ENCODE measurements at places on chromosomes 13 and 19.

DNA sequence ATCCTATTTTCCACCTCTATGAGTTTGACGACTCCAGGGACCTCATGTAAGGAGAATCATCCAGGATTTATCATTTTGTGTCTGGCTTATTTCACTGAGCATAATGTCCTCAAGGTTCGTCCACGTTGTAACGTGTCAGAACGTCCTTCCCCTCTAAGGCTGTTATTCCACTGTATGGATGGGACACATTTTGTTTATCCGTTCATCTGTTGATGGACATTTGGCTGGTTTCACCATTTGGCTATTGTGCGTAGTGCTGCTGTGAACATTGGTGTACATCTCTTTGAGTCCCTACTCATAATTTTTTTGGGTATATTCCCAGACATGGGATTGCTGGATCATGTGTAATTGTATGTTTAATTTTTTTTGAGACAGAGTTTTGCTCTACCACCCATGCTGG is 21.5 kb downstream of the CRTC1 start:
- DNase-seq: no peak

DNA sequence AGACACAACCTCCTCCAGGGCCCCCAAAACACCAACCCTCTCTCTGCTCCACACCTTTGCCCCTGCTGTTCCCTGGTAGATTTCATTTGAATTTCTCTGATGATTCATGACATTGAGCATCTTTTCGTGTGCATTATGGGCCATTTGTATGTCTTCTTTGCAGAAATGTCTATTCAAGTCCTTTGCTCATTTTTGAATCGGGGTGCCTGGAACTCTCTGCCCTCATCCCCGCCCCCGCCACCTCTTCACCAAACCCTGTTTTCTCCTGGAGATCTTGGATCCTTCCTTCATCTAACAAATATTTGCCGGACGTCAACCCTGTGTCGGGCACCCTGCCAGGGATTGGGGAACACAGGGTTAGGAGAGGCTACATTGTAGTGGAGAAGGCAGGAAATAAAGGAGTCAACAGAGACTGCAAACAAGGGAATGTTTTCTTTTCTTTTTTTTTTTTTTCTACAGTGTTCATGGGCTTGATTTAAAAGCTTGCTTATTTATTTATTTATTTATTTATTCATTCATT is 25.5 kb upstream of the SLC1A5 start:
- no peak for DNase-seq

GRCh38 chr13:45807520-45808099 is 43.9 kb downstream of the SIAH3 start:
- DNase-seq: peak; percentile 47

DNA sequence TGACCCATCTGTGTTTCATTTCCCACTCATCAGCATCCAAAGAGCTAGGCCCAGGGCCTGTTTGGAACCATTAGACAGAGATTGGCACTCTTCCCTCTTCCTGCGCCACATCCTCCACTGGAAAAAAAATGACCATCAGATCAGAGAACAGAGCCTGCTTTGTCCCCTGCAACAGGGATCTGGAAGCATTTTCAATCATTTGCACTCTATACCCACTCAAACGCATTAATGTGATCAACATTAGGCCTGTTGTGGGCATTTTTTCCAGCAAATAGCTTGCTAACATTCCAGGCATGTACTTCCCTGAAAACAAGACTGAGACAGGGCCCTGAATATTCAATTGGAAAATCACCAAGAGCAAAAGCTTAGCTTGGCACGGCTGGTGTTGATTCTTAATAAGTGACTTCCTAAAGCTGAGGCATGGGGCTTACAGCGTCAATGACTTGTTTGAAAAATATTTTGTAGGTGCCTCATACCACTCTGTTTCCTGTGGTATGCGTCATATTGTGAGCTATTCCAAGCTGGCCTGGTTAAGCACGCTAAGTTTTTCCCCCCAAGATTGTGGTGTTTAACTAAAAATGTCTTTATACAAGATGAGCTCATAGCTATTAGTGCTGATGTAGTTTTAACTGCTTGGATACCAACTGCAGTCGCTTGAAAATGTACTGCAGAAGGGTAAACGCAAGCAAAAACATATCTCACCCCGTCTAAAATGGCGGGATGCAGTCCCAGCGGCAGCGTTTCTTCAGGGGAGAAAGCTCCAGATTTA is 404.4 kb downstream of the SPRY2 start:
- DNase-seq: no peak

DNA sequence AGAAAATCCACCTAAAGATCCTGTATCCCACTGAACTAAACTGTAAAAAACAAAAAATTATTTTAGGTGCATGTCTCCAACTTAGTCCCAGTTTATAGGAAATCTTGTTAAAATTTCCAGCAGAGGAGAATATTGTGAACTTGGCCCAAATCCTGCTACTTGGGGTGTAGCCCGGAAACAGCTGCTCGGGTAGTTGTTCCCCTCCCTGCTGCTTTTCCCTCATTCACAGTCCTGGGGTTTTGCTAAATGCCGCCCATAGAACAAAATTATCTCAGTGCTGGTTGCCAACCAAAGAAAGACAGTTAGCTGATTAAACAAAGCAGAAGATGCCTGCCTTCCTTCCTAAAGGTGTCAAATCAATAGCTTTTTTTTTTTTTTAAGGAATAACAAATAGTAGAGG is 330.5 kb upstream of the KLF12 start:
- no peak for DNase-seq

DNA sequence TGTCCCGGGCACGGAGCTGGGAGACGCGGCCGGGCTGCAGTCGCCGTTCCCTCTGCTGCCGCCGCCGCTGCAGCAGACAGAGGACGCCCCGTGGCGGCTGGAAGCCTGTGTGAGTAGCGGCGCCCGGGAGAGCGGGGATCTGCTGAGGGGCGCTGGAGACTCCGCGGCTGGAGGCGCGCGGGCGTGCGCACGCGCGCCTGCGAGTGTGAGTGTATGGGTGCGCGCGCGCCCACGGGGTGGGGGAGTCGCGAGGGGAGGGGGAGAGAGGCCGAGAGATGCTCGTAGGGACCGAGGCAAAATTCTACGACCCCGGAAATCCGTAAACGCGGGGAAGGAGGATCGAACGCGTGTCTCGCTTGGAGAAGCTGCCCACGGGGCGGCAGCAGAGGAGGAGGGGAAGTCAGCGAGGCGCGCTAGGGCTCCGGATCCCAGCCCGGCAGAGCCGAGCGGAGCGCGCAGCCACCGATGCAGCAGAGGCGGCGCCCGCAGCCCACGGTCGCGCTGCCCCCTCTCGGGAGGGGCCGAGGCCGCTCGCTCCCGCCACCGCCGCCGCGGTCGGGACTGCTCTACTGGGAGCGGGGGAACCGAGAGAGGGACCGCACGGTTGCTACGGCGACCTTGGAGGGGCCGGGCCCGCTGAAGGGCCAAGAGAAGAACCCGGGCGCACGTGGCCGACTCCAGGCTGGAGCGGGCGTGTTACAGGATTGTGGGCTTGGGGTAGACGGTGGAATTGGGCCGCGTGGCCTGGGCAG is at the start of gene ENOX1:
ENOX1 (minus strand) TSS at position 207 of the 752 bp plus-strand sequence.
- no peak for DNase-seq

GRCh38 chr13:112714376-112715174 is 24.7 kb downstream of the ATP11A start:
- no peak for DNase-seq

DNA sequence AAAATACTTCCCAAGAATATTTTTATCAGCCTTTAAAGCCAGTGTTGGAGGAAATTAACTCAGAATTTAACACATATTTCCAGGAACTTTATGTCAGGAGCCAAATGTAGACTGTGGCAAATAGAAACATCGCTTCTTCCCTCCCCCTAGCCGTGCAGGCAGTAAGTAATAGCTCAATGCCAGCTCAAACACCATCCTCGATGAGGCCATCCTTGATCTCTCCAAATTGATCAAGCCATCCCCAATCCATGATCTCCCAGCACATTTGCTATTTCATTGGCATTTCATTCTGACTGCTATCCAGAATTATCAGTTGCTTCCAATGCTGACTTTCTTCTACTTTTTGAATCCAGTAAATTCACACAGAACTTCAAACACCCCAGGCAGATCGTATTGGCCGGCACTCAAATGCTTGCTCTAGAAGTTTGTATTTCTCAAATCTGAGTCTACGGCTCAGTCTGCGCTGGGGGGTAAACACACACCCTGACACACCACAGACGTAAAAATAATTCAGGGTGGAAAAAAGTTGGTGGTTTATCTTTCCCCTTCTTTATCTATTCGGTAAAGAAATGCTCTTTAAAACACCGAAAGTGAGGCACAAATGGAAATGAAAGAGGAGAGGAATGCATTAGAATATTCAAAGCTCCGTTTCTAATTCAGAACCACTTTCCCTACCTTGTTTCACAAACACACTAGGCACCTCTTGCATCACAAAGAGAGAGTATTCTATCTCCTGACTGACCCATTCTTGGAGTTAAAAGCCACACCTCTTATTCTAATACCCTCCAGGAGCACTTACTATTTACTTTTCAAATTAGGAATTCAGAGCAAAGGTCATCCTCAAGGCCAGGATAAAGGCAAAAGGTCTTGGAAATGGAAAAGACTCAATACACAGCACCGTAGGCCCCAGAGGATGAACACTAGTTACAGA is 991 bp downstream of the OBI1 start:
- DNase-seq: peak; percentile 51

DNA sequence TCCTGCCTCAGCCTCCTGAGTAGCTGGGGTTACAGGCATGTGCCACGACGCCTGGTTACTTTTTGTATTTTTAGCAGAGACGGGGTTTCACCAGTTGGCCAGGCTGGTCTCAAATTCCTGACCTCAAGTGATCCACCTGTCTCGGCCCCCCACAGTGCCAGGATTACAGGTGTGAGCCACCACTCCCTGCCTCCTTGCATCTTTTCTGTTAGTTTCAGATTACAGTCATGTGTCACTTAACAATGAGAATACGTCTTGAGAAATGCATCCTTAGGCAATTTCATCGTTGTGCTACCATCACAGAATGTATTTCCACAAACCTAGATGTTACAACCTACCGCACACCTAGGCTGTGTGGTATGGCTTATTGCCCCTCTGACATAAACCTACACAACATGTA is 180.4 kb downstream of the TM9SF2 start:
- DNase-seq: no peak

DNA sequence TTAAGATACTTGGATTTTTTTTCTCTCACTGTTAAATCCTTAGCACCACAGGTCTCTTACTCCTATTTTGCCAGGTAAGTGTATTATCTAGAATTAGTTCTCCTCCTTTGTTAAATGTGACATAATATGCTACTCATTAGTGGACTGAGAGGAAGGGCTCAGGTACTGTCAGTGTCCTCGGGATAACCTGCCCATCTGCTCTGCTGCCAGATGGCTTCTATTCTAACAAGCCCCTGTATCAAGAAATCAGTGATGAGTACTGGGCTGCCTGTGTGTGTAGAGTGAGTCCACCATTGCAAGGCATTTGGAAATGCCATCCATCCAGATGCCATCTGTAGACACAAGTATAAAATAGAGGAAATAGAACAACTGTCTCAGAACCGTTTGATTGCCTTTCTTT is 209.6 kb downstream of the ATP8A2 start:
- DNase-seq: no peak

DNA sequence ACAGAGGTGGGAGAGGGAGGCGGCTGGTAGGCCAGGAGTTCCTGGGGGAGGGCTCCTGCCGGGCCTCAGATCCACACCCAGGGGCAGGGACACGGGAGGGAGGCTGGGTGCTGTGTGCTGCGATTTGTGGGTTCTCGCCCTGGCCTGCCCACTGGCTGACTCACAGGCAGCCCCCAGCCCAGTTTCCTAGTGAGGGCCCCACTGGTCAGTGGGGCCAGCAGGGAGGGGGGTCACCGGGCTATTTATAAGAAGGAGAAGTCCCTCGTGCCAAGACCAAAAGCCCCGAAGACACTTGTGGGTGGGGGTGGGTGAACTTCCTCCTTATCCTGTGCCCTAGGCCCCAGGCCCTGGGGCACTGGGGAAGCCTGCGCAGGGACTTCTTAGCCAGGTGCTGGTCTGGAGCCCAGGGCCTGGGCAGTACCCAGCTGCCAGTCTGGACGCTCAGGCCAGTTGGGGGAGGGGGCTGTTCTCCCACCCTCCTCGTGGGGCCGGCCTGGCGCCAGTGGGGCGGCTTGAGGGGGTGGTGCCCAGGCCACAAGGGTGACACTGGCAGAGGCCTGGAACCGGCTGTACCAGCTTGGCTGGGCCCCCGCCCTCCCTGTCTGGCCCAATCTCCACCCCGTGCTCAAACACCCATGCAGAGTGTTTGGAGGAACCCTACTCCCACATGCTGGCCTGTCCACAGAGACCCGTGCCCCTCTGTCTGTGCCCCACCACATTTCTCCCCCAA is 5.0 kb upstream of the JUNB start:
- DNase-seq: no peak

- no peak for DNase-seq
These were observed 260.0 kb upstream of the DACH1 start for GRCh38 chr13:72127031-72127430.

DNA sequence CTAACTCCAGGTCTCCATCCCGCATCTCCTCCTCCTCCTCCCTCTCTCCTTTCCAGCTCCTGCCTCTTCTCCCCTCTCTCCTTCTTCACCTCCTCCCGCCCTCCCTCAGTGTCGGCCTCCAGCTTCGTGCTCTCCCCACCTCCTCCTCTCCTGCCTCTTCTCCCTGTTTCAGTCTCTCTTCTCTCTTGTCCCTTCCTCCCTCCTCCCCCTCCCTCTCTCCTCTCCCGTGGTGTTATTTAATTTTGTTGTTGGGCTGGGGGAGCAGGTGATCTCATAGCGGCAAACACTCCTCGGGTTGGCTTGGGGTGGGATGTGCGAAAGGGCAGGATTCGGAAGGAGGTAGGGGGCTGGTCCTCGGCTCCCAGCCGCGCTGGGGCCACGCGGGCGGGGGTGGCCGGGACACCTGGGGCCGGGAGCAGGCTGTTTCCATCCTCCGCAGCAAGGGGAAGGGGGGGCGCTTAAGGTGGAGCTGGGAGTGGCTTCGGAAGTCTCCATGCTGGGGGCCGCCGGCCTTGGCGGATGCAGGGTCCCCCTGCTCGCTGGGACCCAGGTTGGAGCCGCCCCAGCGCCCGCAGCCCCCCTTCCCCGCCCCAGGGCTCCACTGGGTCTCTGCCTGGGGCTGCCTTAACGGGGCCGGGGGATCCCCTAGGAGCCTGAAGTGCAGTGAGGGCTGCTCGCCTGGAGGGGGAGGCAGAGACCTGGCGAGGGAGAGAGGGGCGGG is at the start of gene CA11:
CA11 (minus strand) TSS at position 187 of the 721 bp plus-strand sequence. CDS start 555 bp downstream, outside the sequence.
- no peak for DNase-seq

DNA sequence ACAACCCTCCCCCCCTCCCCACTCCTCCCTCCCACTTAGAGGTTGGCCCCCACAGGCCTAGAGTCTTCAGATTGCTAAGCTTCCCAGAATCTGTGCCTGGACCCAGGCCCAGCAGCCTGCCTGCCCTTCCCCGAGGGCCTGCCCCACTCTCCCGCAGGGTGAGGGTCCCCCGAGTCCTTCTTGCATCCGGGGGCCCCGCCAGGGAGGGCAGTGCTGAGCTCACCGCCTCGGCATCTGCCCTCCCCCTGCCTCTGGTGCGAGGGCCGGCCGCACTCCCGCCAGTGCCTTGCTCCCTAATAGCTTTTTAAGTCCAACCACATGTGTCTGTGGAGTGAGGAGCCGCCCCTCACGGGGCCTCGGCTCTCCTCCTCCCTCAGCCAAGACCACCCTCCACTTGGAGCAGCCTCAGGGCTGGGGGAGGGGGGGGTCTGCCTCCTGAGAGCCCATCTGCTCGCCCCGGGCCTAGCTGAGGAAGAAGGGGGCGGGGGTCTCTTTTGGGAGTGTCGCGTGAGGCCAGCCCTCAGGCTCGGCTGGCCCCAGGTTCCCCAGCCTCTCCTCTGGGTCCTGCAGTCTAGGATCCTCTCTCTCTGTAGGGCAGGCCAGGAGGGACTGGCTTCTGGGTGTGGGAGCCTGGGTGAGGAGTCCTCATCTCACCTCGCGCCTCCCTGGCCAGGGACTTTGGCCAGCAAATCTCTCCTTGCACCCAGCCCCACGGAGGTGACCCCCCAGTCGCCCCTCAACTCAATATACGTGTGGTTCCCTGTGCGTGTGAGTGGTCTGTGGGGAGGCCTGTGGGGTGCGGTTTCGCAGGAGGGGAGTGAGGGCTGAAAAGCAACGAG is 47.2 kb downstream of the LYL1 start:
- no peak for DNase-seq

All from NT2/D1 (cell line).